ENCODE measurements at places on chromosomes 5 and 9. TPM values are rescaled to one million over a fixed set of nuclear protein-coding genes. Genes with fewer than 3 reads are reported as not detected.

GRCh38 chr5:122316656-122317055, 4.6 kb downstream of the SNCAIP start:
- DNase-seq = no peak

DNA sequence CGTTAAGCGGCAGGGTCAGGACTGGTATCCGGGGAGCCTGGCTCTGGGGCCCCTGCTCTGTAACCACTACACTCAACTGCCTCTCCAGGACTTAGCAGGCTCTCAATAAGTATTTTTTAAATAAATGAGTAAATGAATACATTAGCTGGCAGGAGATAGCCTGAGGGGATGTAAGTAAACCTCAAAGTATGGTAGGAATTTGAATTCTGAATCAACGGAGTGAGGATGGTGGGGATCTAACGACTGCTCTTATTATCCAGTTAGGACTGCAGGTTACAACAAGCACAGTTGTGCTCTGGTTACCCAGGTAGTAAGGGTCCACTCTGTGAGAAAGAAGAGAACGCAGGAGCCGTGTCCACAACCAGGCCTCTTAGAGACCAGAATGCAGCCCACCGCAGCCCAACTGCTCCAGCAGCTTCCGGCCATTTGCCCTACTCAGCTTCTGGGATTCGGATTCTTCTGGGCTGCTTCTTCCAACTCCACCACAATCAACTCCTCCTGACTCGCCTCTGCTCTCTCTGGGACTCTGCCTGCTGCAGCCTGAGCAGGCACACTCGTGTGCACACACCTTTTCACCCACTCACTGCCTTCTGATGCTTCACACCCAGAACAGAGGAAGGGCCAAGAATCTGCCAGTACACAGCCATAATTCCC, 52.6 kb downstream of the MED27 start:
- no peak for DNase-seq

- DNase-seq = no peak
Measured at GRCh38 chr5:87053146-87053545, 214.5 kb upstream of the RASA1 start.

- no peak for DNase-seq
Measured at GRCh38 chr5:173676375-173676774, 59.9 kb upstream of the BOD1 start.

DNA sequence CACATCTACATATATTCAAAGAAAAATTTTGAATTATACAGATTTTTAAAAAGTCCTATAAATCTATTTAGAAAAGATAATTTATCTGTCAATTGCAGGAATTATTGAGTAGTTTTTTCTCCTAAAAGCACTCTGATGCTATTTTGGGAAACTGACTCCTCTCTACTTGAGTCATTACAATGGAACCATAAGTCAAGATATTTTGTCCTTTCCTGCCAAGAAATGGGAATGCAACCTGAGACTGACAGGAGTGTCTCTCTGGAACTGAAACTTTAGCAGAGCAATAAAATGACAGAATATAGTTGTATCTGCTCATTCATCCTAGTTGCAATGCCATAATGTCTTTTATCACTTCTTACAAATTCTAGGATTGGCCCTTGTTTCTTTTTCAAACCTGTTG, 48.6 kb downstream of the CARTPT start:
- no peak for DNase-seq

GRCh38 chr5:97088774-97089148, 53.6 kb downstream of the LIX1 start:
- no peak for DNase-seq

The IQGAP2 gene
- 14.6 TPM for polyA plus RNA-seq

The STK32A gene
- polyA plus RNA-seq = 1.7 TPM

Data from muscle of back (tissue), 13 donors.